Stimulated activated CD4-positive, alpha-beta T cell treated with anti-CD3 and anti-CD28 coated beads, Interleukin-2, amount 100 ng/mL, for 4 hours (primary cell): ENCODE measurements at places on chromosomes 3 and 15.

GRCh38 chr15:66864871-66865281 is 162.8 kb downstream of the SMAD6 start:
- DNase-seq = no peak

DNA sequence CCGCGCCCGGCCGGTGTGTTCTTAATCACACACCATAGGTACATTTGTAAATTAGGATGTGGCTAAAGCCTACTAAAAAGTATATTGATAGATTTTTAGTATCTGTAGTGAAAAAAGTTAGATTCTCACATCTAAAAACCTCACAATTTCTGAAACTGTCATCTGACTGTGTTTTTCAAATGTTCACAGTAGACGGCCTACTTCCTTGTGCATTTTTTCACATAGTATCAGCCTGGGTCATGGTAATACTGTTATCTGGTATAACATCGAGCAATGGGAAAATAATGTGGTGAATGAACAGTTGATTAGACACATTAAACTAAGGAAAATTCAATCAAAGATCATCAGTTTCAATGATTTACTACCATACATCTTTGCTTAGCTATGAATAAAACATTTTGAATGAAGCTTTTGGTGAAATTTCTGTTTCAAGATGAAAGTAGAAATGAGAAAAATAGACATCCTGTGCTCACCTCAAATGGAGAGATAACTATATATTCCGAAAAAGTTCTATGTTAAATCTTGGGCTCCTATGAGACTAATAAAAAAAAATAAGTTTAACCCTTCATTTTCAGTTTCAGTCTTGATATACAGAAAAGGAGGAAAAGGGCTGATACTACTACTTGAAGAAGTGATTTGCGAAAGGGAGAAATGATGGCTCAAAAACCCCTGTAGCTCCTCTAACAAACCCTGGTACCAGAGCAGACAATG is 262.7 kb downstream of the ZBTB20 start:
- no peak for DNase-seq

DNA sequence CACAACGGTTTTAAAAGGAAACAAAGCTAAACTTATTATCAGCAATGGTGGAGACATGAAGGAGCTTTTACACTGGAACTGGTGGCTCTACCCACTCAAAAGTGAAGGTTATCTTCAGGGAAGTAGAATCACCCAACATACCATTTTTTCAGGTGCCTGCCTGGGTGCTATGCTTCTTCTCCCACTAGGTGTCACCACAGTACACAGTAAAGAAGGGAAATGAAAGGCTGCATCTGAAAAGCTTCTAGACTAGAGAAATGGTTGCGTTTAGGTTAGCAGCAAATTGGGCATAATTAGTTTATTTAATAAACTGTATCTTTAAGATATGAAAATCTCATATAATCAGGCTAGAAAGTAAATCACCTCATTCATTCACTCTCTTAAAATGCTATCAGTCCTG is 47.0 kb upstream of the SELENOK start:
- DNase-seq = peak; percentile 2

GRCh38 chr15:92960996-92961681 is 61.0 kb downstream of the CHD2 start:
- DNase-seq = no peak

DNA sequence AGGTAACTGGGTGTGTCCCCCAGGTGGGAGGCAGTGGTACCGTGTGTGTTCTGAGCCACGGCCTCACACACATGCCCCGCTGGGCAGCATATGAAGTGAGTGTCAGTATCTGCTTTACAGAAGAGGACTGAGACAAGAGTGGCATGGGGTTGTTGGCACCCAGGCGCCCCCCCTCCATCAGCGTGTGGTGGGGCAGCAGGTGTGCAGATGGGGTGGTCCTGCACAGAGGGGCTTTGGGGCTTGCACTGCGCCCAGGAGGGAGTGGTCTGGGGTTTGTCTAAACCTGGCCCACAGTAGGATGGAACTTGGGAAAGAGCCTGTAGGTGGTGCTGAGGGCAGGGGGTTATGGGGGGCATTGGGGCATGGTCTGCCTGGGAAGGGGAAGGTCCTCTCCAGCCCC is 176.0 kb downstream of the APBA2 start:
- no peak for DNase-seq

- DNase-seq = no peak
Measured at GRCh38 chr15:45689616-45690015, 54.8 kb downstream of the SQOR start.

DNA sequence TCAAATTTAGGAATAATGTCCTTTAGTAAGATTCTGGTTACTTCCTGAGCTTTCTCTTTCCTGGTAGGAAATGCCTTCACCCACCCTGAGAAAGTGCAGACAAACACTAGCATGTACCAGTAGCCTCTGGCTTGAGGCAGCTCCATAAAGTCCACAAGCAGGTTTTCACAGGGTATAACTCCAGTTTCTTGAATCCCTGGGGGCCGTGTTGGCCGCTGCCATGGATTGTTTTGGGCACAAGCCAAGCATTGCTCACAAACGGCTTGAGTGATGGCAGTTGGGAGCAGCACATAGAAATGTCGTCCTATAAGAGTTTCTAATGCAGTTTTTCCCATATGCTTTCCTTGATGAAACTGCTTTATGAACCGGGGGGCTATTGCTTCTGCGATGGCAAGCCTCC is 164.1 kb downstream of the STXBP5L start:
- DNase-seq = no peak

- no peak for DNase-seq
Measured at GRCh38 chr15:80948651-80949292, 40.8 kb downstream of the MESD start.

- no peak for DNase-seq
Measured at GRCh38 chr3:64133987-64134386, 91.3 kb downstream of the PRICKLE2 start.

DNA sequence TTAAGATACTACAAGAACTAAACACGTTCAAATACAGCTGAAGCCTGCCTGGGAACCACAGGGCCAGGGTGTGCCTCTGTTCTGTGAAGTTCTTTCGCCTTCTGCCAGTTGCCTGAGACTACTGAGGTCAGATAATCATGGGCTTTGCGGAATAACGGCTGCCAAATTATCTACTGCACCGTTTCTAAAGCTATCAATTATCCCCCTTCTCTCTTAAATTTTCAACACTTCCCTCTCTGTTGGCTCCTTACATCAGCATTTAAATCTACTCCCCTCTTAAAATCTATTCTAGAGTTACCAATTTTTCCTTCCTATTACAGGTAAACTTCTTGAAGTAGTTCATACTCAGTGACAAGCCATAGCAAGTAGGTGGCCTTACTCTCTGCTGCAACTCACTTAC is 6.2 kb upstream of the NEO1 start:
- no peak for DNase-seq

DNA sequence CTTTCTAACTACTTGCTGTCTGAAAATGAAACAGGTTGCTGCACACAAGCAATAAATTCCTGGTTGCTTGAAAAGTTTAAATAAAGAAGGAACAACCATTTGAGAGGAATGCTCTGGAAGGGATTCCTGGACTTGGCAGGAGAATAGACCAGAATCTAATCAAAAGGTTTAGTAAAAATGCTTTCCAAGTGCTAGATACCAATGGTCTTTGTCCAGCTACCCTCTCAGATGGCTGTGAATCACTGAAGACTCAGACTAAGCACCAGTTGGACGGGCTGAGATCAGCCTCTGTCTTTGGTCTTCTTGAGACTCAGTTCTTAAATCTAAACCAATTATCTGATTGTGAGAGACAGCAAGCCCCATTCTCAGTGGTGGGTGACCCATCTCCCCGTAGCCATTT is 27.7 kb upstream of the LPP start:
- DNase-seq = no peak

- no peak for DNase-seq
Measured at GRCh38 chr3:170977949-170978745, 48.4 kb downstream of the SLC2A2 start.

GRCh38 chr3:176937541-176937940 is 259.7 kb downstream of the TBL1XR1 start:
- DNase-seq = no peak

GRCh38 chr15:60982249-60982910 is 246.7 kb downstream of the RORA start:
- DNase-seq = no peak

DNA sequence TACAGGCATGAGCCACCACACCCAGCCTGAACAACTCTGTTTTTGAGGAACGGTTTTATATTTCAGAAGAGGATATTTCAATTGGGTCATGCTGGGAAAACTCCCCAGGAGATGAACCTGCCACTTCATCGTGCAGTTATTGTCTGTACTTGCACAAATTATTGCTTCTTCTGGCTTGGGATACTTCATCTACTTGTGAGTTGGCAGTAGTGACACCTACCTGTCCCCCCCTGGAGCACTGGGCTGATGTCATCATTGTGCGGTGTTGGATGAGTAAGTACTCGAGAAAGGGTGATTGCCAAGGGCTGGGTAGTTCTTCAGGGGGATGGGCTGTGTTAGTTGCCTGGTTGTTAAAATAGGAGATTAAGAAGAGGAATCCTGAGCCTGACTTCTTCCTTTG is 85.1 kb upstream of the SAMMSON start:
- no peak for DNase-seq
